ENCODE measurements at places on chromosomes 6 and 20.
A peak's percentile ranks its signal among the peaks of the same experiment; 100 is the strongest.

GRCh38 chr6:81589465-81590313, 162.8 kb downstream of the TENT5A start:
- no peak for DNase-seq

- DNase-seq: no peak
Measured at GRCh38 chr6:30703011-30703410, 12.2 kb upstream of the NRM start.

GRCh38 chr20:51688600-51689244, 79.5 kb downstream of the ATP9A start:
- no peak for DNase-seq

DNA sequence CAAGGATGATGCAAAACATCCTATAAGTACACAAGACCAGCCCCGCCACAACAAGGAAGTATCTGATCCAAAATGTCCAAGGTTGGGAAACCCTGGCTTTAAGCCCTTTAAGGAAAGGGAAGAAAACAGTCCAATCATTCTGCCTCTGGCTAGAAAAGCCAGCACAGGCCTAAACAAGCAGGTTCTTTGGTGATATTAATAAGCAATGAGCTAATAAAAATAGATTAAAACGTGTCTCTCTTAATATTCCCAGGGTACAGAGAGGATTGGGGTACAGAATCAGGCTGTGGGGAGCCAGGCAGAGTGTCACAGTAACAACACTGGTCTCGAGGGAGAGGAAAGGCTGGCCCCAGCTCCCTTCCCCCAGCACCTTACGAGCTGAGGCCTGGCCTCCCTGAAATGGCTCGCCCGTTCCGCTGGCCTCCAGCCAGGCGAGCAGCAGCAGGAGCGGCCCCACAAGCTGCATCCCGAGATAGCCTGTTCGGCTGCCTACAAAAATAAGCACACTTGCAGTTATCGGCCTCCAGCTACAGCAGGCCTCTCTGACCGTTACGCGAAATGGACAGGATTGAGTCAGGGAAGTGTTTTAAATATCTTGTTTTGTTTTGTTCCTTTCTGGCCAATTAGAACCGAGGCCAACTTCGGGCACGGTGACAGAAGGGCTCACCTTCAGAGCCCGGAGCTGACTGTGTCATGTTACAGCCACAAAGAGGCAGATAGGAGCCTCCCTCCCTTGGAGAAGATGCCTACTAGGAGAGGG, 4.0 kb upstream of the ZMYND8 start:
- peak; percentile 75 for DNase-seq

- no peak for DNase-seq
Measured at GRCh38 chr6:32047084-32047478, 8.9 kb downstream of the CYP21A2 start.

DNA sequence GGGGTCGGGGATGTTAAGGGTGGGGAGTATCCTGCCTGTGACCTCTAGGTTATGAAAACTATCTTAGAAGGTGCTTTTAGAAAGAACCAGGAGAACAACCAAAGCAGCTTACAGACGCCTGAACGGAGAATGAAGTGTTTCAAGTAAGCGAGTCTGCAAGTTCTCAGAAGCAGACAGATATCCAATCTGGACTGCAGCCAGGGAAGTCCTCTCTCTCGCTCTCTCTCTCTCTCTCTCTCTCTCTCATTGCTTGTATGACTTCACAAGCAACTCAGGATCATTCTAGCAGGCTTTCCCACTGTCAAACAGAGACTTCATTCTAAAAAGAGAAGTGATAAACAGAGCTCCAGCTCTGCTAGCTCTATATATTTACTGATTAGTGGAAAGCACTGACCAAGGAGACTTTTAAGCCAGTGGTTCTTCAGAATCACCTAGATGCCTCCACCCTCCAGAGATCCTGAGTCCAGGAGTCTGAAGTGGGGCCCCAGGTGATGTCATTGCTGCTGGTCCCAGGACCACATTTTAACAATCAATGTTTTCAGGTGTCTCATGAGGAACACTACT, 6.0 kb downstream of the TCF21 start:
- no peak for DNase-seq

- no peak for DNase-seq
Measured at GRCh38 chr6:106579281-106579680, 50.0 kb downstream of the RTN4IP1 start.

- no peak for DNase-seq
Measured at GRCh38 chr6:116542426-116542825, 3.1 kb downstream of the TRAPPC3L start.

DNA sequence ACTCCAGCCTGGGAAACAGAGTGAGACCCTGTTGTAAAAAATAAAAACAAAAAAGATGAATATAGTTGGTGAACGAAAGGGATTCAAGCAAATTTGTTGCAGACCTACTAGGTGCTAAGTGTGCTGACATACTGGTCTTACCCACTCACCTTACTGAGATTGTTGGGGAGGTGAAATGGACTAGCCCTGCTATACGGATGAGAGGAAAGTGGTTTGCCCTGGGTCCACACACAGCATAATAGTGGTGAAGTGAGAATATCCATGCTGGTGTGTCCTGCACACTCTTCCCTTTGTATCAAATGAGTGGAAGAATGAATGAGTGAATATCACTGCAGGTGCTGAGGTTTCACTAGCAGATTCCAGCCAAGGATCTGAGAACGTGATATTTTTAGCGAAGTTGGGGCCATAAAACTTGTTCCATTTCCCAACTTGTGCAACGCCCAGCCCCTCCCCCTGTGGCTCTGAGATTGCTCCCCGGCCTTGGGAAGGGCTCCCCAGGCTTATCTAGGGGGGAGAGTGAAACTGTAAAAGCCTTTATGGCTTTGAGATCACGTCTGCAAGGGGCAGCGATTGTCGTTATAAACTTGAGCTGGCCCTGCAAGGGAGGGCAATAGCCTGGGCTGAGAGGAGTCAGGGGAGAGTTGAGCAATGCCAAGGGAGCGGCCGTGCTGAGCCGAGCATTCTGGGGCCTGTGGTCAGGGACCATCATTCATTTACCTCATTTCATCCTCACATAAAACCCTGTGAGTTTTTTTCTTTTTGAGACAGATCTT, 33.2 kb upstream of the TTPAL start:
- no peak for DNase-seq
